ENCODE measurements at places on chromosomes 16 and 17.

DNA sequence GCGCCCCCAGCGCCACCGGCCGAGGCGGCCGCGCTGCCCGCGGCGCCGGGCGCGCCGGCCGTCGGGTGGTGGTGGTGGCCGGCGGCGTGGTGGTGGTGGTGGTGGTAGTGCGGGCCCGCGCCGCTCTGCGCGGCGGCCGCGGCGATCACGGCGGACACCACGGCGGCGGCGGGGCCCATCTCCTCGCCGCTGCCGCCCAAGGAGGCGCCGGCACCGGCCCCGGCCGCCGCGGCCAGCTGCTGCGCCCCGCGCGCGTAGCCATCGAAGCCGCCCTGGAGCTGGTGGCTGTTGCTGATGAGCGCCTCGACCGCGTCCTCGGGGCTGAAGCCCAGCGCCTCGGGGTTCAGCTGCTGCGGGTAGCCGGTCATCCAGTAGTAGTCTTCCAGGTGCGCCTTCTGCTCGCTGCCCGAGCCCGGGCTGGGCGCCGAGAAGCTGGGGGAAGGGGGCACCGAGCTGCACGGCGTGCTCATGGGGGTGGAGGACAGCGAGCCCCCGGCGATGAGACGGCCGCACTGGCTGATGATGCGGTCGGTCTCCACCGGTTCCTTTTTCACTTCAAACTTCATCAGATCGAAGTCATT, 1.2 kb downstream of the MAF start:
- DNase-seq = no peak

- DNase-seq = no peak
Measured at GRCh38 chr16:3583303-3584038, 6.3 kb upstream of the NLRC3 start.

GRCh38 chr16:85151603-85152413, 39.5 kb upstream of the CIBAR2 start:
- no peak for DNase-seq

GRCh38 chr16:14501331-14502255, 128.5 kb downstream of the PARN start:
- no peak for DNase-seq

- no peak for DNase-seq
Measured at GRCh38 chr17:83126275-83126811, 46.9 kb downstream of the METRNL start.

- DNase-seq = no peak
Measured at GRCh38 chr17:64155751-64156544, 26.0 kb upstream of the ERN1 start.

DNA sequence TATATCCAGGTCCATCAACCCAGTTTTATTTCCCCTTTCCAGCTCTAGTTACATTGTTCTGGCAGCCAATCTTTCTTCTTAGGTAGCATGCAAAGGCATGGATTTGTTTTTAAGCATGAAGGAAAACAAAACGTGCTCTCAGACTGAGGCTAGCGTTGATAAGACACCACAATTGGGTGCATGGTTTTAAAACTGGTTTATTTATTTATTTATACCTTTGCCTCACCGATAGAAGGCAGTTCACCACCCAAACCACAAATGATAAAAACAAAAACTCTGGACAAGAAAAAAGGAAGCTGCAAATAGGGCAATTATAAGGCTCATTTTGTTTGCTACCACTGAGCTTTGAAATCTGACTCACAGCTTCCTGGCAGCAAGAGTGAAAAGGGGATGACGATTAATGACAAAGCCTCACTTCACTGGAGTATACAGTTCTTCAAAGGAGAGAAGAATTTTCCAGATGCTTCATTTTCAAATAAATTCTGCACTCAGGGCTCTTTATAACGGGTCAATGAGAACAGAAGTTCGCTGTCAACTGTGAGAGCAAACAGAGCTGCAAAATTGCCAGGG, 278.4 kb upstream of the IRX5 start:
- no peak for DNase-seq

GRCh38 chr17:43679401-43679800, 17.7 kb upstream of the MEOX1 start:
- DNase-seq = no peak

GRCh38 chr17:17994271-17995069, 21.8 kb downstream of the DRC3 start:
- no peak for DNase-seq

- no peak for DNase-seq
Measured at GRCh38 chr16:31876951-31877828, 3.6 kb downstream of the ZNF267 start.

DNA sequence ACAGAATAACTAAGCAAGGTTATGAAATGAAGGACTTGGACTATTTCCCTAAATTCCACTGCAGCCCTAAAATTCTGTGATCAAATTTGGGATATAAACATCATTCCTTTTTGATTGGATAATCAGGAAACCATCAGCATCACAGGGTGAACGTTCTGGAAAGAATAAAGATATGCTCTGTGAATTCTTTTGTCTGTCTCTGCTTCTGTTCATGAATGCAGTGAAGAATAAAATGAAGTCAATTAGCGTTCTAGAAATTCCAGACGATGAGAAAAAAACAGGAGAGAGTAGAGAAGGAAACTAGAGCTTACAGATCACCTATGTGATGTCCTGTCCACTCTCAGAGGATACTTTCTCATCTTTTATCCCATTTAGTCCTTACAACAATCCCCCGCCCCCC, 295.1 kb upstream of the SOX9 start:
- no peak for DNase-seq

DNA sequence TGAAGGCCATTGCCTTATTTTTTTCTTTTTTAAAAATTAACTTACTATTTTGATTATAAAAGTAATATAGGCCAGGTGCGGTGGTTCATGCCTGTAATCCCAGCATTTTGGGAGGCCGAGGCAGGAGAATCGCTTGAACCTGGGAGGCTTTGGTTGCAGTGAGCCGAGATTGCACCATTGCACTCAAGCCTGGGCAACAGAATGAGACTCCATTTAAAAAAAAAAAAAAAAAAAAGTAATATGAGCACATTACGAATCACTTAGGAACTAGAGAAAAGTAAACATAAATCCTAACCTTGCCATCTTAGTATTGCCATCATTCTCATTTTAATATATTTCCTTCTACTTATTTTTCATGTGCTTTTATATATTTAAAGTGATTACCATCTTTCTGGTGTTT, 12.9 kb upstream of the TACO1 start:
- DNase-seq = no peak

- DNase-seq = no peak
Measured at GRCh38 chr16:73058221-73058615, 10.3 kb upstream of the ZFHX3 start.

DNA sequence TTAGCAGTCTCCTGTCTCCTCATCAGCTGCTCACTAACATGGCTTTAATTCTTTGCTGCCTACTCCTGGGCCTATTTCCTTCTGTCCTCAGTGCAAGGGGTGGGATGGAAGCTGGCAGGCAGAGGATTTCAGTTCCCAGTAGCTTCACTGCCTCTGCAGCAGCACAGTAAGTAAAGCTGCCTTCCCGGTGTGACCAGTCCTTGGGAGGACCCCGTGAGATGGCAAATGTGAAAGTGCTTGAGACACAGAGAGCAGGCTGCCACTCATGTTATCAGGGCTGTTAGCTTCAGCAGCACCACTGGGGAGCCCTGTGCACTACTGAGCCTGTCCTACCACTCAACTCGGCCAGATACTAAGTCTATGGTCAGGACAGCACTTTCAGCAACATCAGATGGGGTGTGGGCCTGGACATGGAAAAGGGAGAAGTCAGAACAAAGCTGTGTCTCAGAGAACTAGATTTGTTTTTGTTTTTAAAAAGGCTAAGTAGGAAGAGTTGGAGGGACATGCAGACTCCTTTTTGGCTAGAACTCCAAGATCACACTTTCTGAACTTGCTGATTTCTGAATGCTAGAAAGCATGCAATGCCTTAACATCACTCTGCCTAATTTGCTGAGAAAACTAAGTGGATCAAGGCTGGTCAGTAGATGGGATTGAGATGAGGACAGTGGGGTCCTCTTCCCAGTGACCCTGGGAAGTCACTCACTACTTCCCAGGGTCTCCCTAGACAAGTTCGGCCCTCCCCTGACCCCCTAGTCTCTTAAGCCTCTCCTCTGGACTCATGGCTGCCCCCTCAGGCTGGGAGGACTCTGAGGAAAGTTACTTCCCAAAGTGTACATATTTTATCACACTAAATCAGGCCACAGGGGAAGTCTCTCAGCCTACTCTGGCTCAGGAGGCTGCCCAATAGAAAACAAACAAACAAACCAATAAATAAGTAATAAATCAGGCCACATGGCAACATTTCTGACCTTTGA, 1.1 kb downstream of the ACSF2 start:
- DNase-seq = no peak

DNA sequence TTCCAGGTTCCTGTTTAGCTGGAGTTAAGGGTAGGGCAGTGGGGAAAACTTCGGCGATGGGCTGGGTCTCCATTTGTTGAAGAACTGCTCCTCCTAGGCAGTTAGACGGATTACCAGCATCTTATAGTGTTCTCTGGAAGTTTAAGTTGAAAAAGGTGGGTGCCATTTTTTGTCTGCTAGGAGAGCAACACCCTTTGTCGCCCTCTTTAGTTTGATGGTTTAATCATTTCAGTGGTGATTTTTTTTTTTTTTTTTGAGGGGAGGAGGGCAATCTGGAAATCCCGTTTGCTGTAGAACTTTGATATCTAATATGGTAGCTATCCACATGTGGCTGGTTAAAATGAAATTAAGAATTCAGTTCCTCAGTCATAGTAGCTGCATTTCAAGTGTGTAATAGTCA, 4.1 kb downstream of the UBFD1 start:
- DNase-seq = no peak

GRCh38 chr16:14527411-14528044, 102.5 kb downstream of the PARN start:
- no peak for DNase-seq

DNA sequence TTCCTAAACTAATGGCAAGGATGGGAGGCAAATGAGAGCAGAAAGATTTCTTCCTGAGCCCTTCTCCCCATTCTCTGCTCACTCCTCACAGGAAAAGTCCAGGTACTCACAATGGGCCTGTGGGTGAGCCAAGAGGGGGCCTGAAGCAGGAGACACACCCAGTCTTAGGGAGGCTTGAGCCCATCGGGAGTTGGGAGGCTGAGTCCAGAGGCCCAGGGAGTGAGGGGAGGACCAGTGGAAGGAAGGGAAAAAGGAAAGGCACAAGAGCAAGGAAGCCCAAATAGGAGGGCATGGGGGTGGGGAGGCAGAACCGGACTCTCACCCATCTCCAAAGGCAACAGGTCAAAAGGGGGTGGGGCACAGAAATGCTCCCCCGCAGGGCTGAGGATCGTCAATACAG, 68.1 kb upstream of the CNEP1R1 start:
- DNase-seq = no peak

GRCh38 chr17:81648013-81648706, 8.2 kb downstream of the PDE6G start:
- DNase-seq = no peak

GRCh38 chr17:82931699-82932517, 92.1 kb upstream of the ZNF750 start:
- DNase-seq = no peak

GRCh38 chr16:56936950-56937349, 5.0 kb downstream of the HERPUD1 start:
- no peak for DNase-seq

GRCh38 chr17:81256616-81257015, 17.5 kb downstream of the NDUFAF8 start:
- no peak for DNase-seq

GRCh38 chr17:76146053-76146851, 5.2 kb upstream of the FOXJ1 start:
- no peak for DNase-seq

DNA sequence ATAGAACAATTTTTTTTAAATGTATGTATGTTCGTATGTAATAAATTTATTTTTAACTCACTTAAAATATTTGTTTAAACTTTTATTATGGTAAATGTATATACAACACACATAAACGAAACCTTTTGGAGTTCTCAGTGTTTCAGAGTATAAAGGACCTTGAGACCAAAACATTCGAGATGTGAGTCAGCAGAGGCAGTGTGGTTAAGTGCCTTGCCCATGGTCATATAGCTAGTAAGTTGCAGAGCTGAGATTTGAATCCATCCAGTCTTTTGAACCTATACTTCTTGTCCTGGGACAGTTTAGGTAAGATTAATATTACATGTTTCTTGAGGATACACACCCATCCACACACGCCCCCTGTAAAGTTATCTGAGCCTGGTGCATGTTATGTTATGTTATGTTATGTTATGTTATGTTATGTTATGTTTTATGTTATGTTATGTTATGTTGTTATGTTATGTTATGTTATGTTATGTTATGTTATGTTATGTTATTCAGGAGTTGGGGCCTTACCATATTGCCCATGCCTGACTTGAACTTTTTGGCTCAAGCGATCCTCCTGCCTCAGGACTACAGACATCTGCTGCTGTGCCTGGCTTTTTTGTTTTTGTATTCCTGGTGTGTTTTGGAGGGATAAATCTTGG, 41.8 kb downstream of the TNRC6A start:
- DNase-seq = no peak
